ENCODE measurements at places on chromosomes 6 and 20.

- DNase-seq: no peak
Observed at GRCh38 chr20:51116765-51117686, 94.1 kb upstream of the KCNG1 start.

DNA sequence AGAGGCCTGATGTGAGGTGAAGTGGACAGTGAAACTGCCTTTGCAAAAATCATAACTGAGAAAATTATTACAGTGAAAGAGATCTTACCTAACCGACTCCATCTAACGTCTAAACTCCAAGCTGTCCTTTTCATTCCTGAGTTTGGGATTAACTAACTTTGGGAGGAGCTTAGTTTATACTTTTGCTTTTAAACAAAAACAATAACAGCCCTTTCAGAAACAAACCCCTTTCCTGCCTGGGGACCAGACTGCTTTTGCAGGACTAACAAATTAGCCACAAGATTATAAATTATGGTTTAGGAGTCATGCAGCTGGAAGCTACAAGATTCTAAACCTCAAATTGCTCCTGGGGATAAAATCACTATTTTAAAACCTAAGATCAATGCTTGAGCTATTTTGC lies 38.6 kb upstream of the HFE start:
- DNase-seq: no peak

DNA sequence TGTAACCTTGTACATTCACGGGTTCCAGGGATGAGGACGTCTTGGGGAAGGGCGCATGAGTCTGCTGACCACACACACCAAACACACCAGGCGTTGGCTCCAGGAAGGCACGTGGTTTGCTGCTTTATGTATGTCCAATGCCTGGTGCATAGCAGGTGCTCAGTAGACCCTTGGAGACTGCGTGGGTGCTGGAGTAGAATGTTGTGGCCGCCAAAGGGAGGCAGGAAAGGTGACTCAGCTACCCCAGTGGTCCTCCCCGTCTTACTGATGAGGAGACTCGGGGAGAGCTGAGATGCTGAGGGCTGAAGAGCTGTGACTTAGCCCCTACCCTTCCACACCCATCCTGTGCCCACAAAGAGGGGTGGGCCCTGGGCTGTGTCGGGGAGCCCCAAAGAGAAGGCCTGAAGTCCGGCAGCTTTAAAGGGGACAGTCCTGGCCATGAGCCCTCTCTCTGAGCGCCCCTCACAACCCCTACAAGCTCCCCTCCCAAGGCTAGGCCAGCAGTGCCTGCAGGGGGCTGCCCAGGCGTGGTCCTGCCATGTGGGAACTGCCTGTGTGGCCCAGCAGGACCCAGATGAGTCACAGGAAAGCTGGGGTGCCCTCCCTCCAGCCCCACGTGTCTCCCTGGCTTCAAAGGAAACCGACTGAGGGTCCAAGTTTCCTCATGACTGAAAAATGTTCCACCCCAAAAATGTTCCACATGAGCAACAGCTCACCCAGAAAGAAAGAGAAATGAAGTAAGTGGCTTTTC lies 28.0 kb upstream of the PTGIS start:
- no peak for DNase-seq

DNA sequence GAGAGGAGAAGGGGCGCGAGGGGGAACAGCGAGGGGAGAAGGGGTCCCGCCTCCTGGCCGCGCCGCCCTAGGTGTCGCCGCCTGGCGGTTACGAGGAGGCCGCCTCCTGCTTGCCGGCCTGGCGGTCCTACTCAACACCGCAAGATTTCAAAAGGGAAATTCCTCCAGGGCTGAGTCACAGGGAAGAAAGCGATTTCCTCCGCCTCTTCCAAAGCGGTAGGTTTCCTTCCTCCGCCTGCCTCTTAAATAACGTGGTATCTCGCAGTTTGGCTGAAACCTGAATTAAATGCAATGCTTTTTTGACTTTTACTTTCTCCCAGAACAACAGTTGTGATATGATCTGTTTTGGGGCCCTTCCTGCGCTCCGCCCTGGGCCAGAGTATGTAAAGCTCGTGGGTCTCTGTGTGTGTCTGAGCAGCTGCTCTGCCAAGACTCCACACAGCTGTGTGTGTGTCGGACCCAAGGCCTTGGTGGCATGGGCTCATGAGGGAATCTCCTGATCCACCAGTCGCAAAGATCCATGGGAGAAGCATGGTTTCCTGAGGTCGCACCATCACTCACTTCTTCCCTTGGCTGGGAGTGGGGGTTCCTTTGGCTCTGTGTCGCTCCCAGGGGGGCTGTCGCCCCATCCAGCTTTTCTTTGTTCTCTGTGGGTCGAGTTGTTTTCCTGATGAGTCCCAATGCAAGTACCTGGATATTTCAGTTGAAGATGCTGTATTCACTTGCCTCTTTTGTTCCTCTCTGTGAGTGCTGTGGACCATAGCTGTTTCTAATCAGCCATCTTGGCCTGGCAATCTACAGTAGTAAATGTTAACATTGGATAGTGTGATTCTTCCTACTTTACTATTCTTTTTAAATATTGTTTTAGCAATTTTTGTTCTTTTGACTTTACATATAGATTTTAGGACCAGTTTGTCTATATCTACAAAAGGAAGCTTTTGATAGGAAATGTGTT lies 31.6 kb upstream of the NOTCH4 start:
- no peak for DNase-seq

DNA sequence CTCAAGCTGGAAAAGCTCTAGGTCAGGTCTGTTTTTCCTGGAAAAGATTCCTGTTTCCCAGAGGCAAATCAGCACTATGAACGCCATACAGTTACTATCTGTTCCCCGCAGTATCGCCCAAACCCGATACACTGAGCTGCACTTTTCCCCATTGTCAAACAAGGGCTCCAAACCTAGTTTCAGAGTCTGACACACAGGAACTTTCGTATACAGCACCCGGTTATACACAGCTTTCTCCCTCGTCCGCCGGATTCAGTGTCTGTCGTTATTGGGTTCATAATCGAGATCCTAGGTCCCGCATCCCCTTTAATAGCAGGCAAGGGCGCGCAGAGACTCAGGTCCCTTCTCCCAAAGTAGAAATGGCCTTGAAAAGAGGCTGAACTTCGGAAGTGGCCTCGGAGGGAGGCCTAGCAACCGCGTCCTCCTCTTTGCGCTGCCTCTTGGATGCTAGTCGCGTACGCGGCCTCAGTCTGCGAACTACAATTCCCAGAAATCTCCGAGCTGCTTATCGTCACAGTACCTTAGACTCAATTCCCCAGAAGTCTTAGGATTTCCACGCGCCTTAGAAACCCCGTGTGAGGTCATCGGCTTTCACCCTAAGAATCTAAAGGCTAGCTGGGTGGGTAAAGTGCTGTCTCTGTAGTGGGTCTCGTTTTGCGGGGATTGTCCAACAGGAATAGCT lies 34.2 kb downstream of the ZNF391 start:
- no peak for DNase-seq

DNA sequence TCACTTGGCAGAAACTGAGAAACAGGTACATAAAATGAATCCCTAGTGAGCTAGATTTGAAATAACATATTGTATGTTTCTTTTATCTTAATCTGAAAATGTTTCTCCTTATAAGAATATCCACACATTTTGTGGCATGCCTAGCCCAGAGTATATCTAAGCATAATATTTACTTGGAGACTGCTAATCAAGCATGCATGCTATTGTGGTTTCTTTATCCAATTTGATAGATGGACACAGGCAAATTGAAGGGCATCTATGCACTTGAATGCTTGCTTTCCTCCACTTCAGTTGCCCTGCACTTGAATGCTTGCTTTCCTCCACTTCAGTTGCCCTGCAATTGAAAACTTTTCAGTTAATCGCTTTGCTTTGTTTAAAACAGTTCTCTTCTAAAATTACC lies 729.8 kb downstream of the TBC1D32 start:
- no peak for DNase-seq

DNA sequence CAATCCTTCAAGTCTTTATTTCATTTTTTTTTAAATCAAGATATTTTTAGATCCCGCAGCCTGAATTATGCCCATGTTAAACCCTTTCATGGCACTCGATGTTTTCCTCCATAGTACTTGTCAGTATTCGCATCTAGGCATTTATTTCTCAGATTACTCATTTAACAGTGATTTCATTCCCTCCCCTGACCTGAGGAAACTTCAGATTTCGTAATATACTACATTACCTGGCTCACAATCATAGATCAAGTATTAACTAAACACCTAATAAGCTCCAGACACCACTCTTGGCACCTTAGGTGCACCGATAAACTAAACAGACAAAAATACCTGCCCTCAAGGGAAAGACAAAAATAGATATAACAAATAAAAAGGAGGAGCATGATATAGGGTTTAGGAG lies 413.2 kb upstream of the GJE1 start:
- no peak for DNase-seq

Data from NCI-H1092 treated with DMSO at 0.1 percent for 48 hours (cell line).